ENCODE measurements at places on chromosomes 1 and 21.
A peak's percentile ranks its signal among the peaks of the same experiment; 100 is the strongest.

- DNase-seq = no peak
These were observed 10.2 kb downstream of the CAMK1G start for GRCh38 chr1:209593747-209594146.

DNA sequence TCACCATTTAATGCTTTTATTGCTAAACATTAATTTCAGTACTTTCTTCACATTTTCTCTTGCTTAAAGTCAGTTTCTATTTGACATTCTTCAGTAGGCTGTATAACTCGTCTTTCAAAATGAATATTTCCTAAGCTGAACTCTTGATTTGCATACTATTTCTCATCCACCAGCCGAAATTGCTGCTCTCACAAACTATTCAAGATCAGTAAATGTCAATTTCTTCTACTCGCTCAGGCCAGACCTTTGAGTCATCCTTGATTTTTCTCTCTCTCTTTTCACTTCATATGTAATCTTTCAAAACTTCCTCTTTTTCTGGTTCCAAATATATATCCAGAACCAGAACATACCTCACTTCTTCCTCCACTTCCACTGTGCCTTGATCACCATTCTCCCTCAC is 990.0 kb downstream of the KCNT2 start:
- DNase-seq = no peak

GRCh38 chr1:14262637-14263036 is 335.8 kb upstream of the KAZN start:
- DNase-seq = no peak

DNA sequence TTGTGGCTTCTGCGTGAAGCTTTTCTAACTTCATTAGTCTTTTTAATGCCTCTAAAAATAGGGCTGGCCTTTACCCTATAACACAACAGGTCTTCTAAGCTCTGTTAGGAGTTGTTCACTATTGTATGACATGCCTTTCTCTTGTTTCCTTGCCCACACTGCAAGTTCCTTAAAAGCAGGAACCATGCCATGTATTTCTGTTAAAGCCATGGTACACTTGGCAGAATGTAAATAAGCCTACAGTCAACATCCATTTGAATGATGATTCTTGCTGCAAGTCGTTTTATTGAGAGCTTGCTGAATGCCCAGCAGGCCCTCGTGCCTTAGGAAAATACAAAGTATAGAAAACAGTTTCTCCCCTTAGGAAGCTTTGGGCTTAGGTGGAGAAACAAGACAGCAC is 214.6 kb downstream of the DUSP10 start:
- DNase-seq = no peak

GRCh38 chr1:87202922-87203655 is 125.6 kb upstream of the LMO4 start:
- no peak for DNase-seq

DNA sequence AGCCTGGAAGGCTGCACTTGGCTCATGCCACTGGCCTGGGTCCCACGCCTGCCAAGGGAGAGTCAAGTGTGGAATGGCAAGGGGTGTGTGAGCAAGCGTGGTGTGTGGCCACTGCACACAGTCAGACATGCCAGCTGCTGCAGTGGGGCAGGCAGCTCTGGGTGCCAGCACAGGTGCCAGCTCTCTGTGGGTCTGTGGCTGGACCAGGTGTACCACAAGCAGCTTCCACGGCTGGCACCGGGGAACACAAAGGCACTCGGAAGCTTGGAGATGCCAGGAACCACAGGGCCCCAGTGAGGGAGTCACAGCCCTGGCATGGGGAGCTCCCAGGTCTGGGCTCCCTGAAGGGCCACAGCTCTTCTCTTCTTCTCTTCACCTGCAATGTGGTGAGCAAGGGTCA is 34.8 kb downstream of the ACTL8 start:
- DNase-seq = no peak

DNA sequence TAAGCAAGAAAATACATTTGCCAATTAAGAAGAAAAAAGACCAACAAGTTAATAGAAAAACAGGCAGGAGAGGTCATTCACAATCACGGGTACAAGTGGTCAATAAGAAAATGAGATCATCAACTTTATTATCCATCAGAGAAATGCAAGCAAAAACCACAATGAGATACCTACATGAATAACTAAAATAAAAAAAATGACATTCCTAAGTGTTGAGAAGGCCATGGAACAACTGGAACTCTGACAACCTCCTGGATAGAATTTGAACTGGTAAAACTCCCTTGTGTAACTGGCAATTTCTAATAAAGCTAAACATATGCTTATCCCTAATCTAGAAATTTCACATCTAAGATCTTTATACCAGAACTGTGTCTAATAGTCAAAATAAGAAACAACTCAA is 135.4 kb upstream of the BACE2 start:
- no peak for DNase-seq

- no peak for DNase-seq
These were observed 10.9 kb downstream of the MYBPHL start for GRCh38 chr1:109295712-109296415.

DNA sequence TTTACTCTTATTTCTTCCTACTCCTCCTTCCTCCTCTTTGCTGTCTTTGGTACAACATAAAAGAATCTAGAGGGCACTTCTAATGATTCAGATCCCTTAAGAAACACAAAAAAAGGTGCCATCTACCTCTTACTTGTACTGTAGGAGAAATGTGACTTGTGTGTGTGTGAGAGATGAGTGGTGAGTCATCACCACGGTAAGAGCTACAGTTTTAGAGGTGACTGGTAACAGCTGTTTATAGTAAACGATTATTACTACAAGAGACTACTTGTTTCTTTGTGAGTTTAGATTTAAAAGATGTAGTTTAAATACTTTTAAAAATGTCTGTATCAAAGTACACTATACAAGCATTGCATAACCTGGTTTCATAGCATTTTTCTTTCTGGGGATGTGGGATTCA is 40.4 kb downstream of the SLC35D1 start:
- no peak for DNase-seq

DNA sequence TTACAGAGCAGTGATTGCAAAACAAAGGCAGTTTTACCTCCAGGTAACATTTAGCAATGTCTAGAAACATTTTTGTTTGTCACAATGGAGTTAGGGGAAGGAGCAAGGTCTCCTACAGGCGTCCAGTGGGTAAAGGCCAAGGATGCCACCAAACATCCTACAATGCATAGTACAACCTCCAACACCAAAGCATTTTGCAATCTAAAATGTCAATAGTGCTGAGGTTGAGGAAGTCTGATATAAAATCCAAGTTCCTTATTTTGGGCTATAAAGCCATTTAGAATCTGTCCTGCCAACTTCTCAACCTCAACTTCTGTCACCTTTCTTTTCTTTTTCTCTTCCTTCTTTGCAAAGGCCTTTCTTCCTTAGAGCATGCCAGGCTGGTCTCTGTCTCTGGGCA is 111.2 kb downstream of the FASLG start:
- DNase-seq = no peak

- DNase-seq = no peak
These were observed 283.9 kb upstream of the ST6GALNAC5 start for GRCh38 chr1:76583235-76583868.

DNA sequence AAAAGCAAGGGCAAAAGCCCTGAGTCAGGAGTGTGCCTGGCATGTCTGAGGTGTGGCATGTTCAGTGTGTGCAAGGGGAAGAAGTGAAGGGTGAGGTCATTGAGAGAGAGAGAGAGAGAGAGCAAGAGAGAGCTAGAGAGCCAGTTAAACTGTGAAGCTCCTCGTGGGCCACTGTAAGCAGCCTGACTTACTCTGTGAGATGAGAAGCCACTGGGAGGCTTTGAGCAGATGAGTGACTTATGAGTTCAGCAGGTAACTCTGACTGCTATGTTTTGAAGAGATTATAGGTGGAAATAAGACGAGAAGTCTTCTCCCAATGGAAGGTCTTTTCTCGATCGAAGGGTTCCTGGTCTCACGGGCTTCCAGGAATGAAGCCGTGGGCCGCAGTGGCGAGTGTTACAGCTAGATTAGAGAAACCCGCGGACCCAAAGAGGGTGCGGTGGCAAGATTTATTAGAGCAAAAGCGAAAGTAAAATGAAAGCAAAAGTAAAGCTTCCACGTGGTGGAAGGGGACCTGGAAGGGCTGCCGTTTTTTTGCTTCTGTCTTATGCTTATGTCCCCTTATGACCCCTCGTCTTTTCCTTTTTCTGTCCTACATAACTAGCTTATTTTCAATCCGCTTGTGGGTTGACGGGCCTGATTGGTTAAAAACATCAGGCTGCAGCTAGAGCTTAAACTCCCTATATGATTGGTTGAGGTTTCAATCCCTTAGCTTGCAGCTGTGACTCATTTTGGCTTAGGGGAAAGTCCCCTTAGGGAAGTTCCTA is 323.1 kb upstream of the FAM78B start:
- peak; percentile 43 for DNase-seq

- DNase-seq = no peak
These were observed 42.3 kb downstream of the DPT start for GRCh38 chr1:168686666-168687065.

DNA sequence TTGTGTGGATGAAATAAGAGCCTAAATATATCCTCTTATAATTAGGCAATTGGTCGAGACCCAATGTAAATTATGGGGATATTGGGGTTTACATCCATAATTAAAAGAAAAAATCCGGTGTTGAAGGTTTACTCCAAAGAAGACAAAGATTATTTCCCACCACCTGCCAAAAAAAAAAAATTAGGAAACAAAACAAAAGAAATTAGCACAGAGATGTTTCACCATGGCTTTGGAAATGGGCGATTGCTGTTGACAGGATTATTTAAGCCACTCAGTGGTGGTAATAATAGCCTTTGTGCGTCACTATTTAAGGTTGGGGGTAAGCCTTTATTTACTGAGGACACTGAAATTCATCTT is 585 bp upstream of the GLRX2 start:
- DNase-seq = no peak

GRCh38 chr1:108663074-108663473 is 2.2 kb upstream of the HENMT1 start:
- no peak for DNase-seq

GRCh38 chr1:102851616-102852015 is 256.7 kb downstream of the COL11A1 start:
- no peak for DNase-seq

- DNase-seq = no peak
These were observed 2.3 kb upstream of the VTCN1 start for GRCh38 chr1:117213046-117213445.

DNA sequence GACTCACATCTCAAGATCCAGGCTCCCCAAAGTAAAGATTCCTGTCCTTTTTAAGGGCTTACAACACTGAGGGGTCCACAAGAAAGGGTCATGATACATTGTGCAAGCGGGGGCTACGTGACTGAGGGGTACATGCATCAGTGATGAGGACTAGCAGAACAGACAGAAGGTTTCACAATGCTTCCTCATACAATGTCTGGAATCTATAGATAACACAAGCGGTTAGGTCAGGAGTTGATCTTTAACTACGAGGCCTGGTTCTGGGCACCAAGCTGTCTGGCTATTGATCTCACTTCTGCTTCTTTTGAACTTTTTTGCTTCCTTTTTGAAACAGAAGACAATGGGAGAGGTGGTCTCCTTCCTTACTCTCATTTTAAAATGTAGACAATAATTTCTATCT is 718.6 kb downstream of the AMY1C start:
- no peak for DNase-seq

GRCh38 chr1:80181418-80181817 is 1174.9 kb upstream of the ADGRL4 start:
- no peak for DNase-seq

GRCh38 chr1:208189183-208189582 is 55.0 kb downstream of the PLXNA2 start:
- no peak for DNase-seq

DNA sequence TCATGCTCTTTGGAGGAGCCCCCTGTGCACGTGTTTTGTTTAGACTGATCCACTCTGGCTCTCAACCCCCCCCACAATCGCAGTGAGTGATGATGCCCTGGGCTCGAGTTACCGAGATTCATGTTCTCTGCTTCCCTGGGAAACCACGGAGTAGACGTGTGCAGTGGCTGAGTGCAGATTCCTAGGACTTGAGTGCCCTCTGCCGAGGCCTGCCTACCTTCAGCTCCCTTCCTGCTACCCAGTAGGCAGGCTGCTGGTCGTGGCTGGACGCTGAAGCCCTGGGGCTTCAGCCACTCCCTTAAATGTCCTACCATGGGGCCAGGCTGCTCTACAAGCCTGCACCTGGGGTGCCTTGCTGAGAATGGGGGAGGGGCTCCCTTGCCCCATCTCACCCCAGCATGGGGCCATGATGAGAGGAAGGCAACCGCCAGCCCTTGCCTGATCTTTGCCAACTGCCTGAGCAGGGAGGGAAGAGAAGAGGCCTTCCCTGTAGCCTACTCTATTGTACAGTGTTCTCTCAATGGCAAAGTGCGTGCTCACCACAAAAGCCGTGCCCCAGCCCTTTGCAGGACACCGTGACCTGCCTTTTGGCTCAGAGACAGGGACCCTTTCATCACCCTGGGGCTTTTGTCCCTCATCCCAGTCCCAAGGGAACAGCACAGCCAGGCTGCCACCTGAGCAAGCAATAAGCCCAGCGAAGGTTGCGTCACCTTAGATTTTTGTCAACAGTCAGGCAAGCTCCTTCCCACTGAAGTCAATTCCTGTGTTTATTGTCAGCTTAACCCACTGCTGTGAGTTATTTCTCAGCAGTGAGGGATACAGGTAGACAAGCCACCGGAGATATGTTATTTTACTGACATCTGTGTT is 4.1 kb upstream of the GRIK3 start:
- DNase-seq = no peak

GRCh38 chr1:114609826-114610225 is 28.4 kb upstream of the BCAS2 start:
- no peak for DNase-seq

GRCh38 chr1:171753685-171754352 is 12.0 kb upstream of the VAMP4 start:
- DNase-seq = no peak

GRCh38 chr1:229657993-229658755 is 32.1 kb downstream of the URB2 start:
- DNase-seq = no peak

- DNase-seq = no peak
These were observed 182.6 kb upstream of the L1TD1 start for GRCh38 chr1:62012095-62012494.

All from effector memory CD4-positive, alpha-beta T cell (primary cell).